ENCODE measurements at places on chromosomes 12 and 14.
A peak's percentile ranks its signal among the peaks of the same experiment; 100 is the strongest.

- no peak for DNase-seq
These were observed 17.7 kb downstream of the ASB2 start for GRCh38 chr14:93958567-93959238.

- peak; percentile 48 for DNase-seq
These were observed at the start of gene PPP1R36 for GRCh38 chr14:64549791-64550620. Gene PPP1R36, plus strand, starts transcription at chr14:64549961. Its CDS starts 37 bp downstream, at chr14:64549998.

DNA sequence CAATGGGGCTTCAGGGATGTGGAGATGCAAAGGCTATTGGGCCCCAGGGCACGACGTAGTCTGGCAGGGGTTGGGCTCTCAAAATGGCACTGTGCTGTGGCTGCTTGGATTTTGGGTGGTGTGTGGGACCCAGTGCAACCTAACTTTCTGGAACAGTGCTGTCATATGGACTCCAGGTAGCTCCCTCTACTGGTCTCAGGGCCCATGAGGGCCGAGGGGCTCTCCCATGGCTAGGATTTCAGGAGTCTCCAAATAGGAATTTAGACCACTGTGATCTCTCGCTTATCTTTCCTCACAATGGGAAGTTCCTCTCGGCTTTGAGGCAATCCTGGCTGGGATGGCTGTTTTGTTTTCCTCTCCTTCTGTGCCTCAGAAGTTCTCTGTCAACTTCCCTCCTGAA lies 68.2 kb upstream of the MUCL1 start:
- no peak for DNase-seq

- no peak for DNase-seq
These were observed 191.5 kb downstream of the SLC5A8 start for GRCh38 chr12:101018540-101018939.

- no peak for DNase-seq
These were observed 949 bp upstream of the KIF21A start for GRCh38 chr12:39443929-39444209.

- DNase-seq, result no peak
These were observed 127.6 kb upstream of the NCOR2 start for GRCh38 chr12:124694846-124695497.

DNA sequence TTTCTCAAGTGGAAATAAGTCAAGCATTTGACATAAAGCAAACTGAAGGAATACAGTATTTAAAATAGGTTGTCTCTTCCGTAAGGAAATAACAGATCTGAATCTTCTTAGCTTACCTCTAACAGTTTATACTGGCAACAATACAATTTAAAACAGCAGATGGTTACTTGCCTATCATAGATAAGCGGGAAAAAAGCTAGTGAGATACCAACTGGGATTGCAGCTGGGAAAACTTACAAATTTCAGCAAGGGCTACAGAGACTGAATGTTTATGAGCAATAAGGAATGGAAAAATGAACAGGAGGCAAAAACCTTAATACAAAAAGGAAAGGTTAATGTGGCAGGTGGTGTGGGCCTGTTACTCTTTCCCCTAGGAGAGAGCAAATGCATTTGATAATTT lies 220.0 kb downstream of the RASSF9 start:
- no peak for DNase-seq

GRCh38 chr12:120095736-120096135 lies 20.8 kb downstream of the RAB35 start:
- DNase-seq, result no peak

GRCh38 chr12:111034886-111035577 lies 114.7 kb upstream of the MYL2 start:
- no peak for DNase-seq

GRCh38 chr12:31756977-31757420 lies 28.2 kb upstream of the AMN1 start:
- no peak for DNase-seq

- no peak for DNase-seq
These were observed 165.4 kb upstream of the CCDC198 start for GRCh38 chr14:57659052-57659451.

DNA sequence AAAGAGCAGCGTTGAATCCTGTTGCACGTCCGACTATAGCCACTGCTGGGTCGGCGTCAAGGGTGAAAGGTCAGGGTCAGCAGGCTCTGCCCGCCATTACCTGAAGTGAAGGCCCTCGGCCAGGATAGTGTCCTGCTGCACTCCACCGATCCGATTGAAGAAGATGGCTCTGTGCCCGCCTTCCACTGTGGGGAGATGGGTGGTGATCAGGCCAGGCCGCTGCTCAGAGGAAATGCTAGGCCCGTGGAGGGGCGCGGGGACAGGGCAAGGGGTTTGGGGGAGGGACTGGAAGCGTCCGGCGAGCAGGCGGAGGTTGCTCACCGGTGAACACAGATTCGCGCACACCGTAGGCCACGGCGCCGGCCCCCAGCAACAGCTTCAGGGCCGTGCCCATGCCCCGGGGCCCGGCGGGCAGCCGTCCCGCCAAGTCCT lies 352 bp downstream of the PHB2 start:
- DNase-seq, result peak; percentile 31

DNA sequence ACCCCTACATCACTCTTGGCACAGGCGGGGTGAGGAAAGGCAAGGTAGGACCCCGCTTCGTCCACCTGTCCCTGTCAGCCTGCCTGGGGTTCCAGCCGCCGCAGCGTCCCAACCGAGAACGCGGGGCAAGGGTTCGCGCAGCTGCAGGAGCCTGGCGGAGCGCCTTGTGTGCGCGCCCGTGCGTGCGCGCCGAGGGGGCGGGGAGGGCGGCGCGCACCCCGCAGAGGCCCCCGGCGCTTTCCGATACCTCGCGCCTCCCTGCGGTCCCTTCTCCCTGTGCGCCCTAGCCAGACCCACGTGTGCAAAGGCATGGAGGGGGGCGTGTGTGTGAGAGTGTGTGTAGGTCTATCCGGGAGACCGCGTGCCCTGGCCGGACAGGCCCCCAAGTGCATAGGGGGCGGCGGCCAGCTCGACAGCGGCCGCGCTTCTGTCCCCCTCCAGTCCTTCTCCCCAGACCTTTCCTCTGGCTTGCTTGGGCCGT lies 122.4 kb downstream of the TSPAN9 start:
- DNase-seq, result no peak

GRCh38 chr12:4447151-4447550 lies 1.5 kb upstream of the FGF6 start:
- no peak for DNase-seq

DNA sequence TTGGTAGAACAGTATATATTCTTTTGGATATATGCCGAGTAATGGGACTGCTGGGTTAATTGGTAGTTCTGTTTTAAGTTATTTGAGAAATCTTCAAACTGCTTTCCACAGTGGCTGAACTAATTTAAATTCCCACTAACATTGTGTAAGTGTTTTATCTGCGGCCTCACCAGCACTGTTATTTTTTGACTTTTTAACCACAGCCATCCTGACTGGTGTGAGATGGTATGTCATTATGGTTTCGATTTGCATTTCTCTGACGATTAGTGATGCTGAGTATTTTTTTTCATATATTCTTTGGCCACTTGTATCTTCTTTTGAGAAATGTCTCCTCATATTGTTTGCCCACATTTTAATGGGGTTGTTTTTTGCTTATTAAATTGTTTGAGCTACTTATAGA lies 357.4 kb downstream of the C12orf50 start:
- no peak for DNase-seq

DNA sequence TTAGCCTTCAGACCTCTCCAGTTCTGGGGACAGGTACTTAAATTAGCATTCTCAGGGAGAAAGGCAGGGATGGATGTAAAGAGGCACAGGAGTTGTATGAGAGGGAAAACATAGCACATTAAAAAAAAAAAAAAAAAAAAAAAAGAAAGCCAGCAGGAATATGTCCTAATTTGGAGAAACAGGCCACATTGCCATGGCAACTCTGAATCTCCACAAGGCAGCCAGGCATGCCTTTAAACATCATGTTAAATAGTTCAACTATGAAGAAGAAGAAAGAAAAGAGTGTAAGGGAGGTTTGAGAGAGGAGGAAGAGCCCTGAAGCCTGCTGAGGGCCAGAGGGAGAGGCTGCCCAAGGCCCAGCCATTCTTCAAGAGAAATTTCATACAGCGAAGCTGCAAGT lies 145.8 kb downstream of the GRIN2B start:
- DNase-seq, result no peak

- no peak for DNase-seq
These were observed 1021.9 kb downstream of the LRFN5 start for GRCh38 chr14:42628602-42629001.

DNA sequence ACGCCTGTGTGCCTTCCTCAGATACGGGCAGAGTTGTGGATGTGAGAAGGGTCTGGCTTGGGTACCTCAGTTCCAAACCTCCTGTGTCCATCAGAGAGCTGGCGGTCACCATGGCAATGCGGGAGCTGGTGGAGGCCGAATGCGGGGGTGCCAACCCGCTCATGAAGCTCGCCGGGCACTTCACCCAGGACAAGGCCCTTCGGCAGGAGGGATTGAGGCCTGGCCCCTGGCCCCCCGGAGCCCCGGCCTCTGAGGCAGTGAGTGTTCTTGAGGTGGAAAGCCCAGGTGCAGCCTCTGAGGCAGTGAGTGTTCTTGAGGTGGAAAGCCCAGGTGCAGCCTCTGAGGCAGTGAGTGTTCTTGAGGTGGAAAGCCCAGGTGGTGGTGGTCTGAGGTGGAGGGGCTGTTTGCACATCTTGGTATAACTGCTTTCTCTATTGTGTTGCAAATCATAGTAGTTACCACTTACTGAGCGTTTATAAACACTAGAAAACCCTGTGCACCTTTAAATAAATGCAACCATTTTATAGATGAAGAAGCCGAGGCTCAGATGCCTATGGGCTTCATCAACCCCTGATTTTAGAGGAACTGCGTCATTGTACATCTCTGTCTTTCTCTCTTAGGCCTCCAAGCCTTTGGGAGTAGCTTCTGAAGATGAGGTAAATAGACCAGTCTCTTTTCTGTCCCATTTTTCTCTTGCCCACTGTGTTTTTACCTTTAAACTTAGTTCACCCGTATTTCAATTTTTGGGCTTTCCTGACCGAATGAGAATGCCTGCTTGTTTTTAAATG lies 976 bp downstream of the PEX5 start:
- peak; percentile 20 for DNase-seq

GRCh38 chr12:91576432-91576831 lies 393.8 kb upstream of the DCN start:
- no peak for DNase-seq

DNA sequence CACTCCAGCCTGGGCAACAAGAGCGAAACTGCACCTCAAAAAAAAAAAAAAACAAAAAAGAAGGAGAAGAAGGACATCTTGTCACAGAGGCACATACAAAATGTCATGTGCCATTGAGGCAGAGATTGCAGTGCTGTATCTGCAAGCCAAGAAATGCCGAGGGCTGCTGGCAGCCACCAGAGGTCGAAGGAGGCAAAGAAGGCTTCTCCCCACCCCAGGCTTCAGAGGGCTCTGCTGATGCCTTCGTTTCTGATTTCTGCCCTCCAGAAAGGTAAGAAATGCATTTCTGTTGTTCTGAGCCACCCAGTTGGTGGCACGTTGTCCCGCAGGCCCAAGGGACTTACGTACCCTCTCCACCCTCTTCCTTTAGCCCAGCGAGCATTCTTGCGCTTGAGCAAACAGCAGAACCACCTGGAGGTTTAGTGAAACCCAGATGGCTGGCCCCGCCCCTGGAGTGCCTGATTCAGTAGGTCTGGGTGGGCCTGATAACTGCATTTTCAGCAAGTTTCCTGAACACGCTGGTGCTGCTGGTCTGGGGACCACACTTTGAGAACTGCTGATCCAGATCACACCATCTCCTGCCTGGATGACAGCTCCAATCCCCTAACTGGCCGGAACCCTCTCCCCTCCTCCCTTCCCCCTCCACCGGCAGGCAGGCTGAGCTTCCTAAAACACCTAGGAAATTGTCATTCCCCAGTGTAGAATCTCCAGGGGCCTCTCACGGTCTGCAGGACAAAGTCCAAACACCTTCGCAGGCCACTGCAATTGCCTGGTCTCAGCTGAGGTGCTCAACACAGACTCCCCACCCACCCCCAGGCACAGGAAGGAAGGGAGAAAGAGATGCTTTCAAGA lies 21.1 kb upstream of the SCARB1 start:
- DNase-seq, result no peak

DNA sequence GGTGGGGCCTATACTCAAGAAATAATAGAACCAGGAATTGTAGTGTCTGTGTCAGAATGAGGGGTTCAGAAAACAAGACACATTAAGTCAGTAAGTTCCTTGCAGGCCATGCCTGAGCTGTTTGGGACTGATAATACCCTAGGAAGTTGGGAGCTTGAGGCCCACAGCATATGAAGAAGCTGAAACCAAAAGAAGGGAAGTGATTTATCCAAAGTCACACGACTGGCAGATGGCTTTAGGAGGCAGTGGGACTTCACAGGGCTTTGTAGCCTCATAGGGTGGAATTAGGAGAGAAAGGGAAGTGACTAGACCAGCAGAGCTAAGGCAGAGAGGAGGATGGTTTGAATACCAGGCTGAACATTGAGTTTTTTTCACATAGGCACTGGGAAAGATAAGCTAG lies 56.6 kb upstream of the SRSF5 start:
- no peak for DNase-seq

DNA sequence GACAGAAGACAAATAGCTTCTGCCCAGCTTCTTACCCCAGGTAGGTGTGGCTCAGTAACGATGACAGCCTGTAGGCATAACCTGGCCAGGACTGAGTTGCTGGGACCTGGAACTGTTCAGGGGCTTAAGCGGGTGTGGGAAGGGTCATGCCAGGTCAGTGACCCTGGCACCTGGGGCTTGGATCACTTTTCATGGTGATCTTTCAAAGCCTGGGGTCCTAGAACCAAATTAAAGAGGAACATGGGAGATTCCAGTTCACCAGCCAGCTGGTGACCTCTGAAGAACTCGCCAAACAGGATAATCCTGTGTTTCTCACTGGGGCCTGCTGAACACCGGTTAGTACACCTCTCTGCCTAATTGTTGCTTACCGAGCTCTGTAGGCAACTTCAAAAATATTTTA lies 102.6 kb upstream of the LMNTD1 start:
- DNase-seq, result no peak

DNA sequence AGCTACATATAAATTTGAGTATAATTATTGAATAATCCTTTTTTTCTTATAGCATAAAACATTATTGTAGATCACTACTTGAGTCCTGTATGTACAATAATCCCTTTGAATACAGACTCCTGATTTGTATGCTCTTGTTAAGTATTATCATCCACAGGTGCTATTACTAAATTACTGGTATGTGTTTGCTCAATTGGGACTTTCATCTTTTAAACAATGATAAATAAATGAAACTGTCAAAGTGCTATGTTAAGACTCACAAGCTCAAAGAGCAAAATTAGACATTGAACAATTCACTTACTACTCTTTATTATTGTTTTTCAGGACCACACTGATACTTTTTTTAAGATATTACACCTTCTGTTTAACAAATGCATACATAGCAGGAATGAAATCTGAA lies 17.8 kb downstream of the MIA2 start:
- no peak for DNase-seq

Data from activated naive CD4-positive, alpha-beta T cell treated with anti-CD3 and anti-CD28 coated beads for 36 hours (primary cell).